ENCODE measurements at places on chromosomes 7 and 10.

GRCh38 chr10:82796510-82796909 lies 921.5 kb downstream of the NRG3 start:
- peak; percentile 4 for DNase-seq

DNA sequence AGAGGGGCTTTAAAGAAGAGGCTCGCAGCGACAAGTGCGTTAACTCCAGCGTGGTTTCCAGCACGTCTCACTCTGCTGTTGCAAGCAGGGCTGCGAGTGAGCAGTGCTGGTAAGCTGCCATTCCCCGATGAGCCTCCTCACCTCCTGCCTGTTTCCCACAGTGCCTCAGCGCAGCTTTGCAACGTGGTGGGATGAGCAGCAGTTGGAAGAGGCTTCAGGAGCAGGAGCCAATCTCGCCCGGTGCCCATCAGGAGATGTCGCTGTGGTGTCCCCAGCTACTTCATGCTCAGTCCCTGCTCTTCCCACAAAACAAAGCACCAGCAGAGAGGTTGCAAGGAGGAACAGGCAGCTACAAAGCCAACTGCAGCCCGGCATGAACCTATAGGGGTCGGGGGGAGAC lies 2.4 kb upstream of the ADARB2 start:
- no peak for DNase-seq

DNA sequence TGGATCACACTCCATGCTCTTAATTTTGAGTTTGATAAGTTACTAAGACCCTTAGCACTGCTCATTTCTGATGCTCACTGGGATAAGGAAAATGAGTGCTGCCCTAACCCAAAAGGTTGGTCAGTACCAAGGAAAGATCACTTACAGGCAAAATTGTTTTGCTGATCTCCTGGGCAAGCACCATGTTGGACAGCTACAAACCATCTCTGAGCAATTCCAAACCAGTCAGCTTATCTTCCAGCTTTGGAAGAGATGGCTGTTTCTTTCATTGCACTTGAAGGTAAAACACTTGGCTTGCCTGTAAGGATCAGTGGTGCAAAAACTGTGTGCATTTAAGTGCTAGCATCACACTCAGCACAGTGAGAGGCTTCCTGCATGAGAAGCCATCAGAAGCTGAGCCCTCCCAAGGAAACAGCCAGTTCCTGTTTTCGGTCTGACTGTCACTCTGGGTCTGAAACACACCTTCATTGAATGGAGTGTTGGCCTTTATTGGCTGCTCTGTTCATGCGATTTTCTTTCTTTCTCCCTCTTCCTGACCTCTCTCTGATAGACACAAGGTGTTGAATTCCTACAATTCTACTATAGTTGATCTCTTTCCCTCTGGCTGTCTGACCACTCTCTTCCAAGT lies 126.4 kb upstream of the GHITM start:
- DNase-seq: no peak

- no peak for DNase-seq
These were observed 214.1 kb upstream of the ZNF32 start for GRCh38 chr10:43862756-43863155.

DNA sequence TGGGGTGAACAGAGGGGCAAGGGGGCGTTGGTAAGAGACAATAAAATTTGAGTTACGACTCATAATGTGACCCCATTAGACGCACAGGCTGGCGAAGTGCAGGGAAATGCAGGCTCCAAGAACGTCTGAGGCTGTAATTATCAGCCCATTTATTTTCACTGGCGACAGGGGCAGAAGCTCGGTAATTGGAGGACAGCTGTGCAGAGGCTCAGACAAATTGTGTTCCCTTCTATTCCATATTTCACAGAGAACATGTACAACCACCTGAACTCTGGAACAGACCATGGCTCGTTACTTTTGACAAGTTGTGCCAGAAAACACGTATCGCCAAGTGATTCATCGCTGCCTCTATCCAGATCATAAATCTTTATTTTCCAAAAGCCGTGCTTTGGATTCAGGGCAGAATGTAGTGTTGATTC lies 137.3 kb upstream of the FRMD4A start:
- DNase-seq: peak; percentile 16

- no peak for DNase-seq
These were observed 126.5 kb downstream of the DOCK4 start for GRCh38 chr7:112079673-112080072.

DNA sequence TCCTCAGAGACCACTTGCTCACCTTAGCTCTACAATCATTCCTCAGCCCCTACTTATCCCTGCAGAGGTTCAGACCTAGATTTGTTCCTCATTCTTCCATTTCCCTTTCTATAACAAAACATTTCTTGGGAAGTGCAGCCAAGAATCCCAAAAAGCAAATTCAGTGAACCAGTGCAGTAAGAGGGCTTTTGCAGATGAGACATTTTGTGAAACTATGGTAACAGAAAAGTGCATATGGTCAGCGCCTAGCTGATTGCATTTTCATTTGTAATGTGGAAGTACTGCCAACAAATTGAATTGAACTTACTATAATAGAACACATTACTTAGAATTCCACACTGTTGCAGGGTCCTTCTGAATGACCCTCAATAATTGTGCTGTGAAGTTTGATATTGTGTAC lies 18.6 kb downstream of the AGMO start:
- DNase-seq: no peak

DNA sequence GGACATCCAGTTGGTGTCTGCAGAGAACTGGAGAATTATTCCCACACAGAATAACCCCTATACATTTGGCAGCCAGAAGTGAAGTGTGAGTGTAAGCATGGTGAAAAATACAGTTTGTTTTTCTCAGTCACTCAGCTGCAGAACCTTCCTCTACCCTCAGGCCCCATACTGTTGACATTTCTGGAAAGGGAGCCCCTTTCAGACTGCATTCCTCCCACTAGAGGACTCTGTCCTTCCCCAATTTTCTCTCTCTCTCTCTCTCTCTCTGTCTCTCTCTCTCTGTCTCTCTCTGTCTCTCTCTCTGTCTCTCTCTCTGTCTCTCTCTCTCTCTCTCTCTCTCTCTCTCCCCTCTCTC lies 86.8 kb upstream of the STEAP1B start:
- peak; percentile 56 for DNase-seq

DNA sequence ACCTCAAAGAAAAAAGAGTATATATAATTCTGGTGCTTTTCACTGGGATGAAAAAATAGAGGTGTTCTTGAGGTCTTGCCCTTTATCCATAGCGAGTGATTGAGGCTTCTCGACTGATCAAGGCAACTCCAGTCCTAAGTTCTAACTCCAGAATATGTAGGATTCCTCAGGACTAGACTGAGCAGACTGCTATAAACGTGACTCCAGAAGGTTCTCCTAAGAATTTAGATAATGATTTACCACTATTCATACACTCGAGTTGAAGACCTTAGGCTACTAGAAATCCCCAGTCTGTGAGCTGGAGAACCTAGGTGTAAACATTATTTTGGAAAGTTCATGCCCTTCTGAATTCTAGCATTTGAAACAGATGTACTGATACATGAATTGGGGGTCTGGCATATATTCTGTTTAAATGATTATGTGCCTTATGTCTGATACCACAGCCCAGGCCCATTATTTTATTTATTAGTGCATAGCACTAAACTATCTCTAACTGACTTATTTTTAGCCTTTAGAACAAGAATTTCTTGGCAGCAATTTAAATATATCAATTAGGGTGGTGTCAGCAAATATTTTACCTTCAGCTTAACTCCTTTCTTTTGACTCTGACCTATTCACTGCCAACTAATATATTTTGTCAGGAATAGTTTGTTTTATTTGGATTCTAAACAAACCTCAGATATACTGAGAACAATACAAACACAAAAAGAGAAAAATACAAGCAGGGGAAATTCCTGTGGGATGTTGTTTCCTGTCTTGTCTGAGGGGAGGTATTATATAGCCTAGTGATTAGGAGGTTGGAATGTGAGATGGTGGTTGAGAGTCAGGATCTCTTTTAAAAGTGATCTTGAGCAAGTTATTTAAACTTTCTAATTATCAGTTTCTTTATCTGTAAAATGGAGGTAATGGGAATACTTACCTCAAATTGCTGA lies 75.8 kb downstream of the PODXL start:
- no peak for DNase-seq

DNA sequence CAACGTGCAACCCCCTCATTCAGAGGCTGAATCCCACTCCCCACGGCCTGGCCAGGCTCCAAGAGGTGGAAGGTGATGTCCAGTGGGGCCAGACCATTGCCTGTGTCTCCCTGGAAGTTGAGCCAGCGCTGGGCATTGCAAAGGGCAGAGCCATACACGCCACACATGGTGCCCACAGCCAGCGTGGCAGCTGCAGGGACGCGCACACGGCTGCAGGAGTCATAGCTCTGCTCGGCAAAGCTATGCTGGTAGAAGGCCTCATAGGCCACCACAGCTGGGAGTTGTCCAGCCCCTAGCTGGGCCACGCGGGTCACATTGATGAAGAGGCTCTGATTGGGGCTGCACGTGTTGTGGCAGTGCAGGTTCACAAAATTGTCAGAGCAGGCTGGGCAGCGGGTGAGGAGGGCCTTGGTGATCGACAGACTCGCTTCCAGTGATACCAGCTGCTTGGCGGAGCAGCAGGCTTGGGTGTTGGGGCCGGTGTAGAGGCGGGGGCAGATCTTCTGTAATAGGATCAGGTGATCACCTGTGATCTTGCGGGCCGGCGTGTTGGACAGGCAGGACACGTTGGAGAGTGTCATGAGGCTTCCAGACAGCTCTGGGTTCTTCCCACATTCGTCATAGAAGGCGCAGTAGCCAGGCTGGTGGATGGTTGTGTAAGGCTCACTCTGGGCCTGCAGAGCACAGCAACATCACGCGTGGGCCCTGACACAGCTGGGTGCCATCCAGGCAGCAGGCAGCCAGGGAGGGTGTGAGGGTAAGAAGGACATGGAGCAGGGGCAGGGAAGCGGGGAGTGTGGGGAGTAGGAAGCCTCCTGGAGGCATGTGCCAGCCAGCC lies 1.2 kb downstream of the NPC1L1 start:
- DNase-seq: no peak

GRCh38 chr7:138402749-138403148 lies 57.3 kb upstream of the TRIM24 start:
- no peak for DNase-seq

- no peak for DNase-seq
These were observed 9.5 kb upstream of the INTS1 start for GRCh38 chr7:1513657-1514095.

- DNase-seq: no peak
These were observed 89.2 kb upstream of the BMPER start for GRCh38 chr7:33816106-33816505.

- DNase-seq: peak; percentile 79
These were observed 102.2 kb downstream of the RBM20 start for GRCh38 chr10:110746254-110746826.

DNA sequence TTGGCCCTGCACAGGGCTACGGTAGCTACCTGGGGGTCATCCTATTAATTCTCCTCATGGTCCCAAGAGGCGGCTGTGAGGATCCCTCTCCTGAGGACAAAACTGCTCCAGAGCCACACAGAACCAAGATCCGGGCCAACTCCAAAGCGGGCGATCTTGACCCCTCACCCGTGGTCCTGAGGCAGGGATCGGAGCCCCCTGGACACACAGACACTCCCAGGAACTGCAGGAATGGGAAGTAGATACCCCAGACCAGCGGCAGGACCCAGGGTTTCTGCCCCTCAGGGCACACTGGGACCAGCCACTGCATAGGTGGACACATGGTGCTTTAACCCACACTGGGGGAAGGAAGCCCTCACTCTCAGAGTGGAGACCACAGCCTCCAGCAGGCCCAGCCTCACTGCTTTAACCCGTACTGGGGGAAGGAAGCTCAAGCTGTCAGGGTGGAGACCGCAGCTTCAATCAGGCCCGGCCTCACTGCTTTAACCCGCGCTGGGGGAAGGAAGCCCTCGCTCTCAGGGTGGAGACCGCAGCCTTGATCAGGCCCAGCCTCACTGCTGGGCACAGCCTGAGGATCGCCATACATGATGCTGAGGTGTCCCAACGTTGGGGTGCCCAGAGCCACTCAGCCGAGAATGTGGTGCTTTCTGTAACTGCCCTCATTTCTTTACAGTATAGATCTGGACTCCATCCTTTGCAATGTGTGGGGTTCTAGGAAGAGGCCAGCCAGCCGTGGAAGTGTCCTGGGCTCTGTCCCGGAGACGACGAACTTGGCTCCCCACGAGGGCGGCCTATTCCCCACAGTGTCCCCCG lies 60.1 kb downstream of the DIP2C start:
- DNase-seq: no peak

DNA sequence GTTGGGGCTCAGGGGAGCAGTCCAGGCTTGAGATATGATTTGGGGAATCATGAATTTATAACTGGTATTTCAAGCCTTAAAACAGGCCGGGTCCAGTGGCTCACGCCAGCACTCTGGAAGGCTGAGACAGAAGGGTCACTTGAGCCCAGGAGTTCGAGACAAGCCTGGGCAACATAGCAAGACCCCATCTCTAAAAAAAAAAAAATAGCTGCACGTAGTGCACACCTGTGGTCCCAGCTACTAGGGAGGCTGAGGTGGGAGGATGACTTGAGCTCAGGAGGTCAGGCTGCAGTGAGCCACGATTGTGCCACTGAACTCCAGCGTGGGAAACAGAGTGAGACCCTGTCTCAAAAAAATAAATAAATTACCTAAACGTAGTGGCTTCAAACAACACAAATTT lies 81.7 kb upstream of the GTF2I start:
- DNase-seq: no peak

DNA sequence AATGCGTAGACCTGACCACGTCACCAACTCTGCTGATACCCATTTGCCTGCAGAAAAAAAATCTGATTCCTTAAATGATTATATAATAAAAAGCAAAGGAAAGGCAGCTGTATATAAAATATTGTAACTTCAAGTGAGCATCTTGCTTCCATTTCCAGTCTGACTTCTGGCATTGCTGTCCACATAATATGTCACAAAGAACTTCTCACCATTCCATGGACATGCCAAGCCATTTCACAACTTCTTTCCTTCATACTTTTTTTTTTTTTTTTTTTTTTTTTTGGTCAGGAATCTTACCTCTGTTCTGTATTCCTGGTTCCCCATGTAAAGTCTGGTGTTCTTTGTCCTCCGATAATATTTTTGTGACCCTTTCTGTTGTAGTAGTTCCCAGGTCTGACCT lies 165.5 kb downstream of the SND1 start:
- DNase-seq: no peak

DNA sequence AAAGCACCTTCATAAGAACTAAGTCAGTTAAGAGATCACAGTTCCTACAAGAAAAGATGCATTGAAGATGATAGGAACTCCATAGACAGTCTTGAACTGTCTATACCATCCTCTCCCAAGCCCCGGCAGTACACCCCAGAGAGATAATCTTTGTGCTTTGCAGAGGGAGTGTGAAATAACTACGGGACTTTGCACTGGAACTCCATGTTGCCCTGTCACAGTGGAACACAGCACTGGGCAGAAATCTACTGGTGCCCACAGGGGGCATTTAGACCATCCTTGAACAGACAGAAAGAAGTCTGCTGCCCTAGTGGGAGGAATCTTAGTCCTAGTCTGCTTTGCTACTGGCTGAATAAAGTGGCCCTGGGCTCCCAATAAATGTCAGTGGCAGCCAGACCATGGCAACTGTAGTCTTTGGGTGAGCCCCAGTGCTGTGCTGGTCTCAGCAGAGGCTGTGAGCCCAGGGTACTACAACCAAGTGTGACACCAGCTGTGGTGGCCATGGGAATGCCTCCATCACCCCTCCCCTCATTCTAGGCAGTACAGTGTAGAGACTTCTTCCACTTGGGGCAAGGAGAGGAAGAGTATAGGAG lies 107.7 kb upstream of the TMEM168 start:
- DNase-seq: no peak
